NCI-H1436 (cell line): ENCODE measurements at places on chromosomes 6 and 20.
A peak's percentile ranks its signal among the peaks of the same experiment; 100 is the strongest.

DNA sequence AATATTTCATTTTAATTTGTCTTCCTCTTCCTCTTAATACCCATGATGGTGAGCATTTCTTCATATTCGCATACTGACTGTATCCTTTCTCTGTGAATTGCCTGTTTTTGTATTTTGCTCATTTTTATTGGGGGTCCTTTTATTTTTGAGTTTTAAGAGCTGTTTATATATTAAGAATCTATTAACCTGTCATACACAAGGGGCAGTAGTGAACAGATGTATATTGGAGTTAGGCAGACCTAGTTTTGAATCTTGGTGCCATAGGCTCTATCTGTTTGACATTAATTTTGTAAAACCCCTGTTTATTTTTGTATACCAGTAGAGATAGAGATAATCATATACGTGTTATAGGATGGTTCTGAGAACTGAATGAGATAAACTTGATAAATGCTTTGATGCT lies 3.1 kb upstream of the WFDC5 start:
- no peak for DNase-seq

- DNase-seq: no peak
These were observed 66.0 kb upstream of the SYNDIG1 start for GRCh38 chr20:24403406-24403805.

DNA sequence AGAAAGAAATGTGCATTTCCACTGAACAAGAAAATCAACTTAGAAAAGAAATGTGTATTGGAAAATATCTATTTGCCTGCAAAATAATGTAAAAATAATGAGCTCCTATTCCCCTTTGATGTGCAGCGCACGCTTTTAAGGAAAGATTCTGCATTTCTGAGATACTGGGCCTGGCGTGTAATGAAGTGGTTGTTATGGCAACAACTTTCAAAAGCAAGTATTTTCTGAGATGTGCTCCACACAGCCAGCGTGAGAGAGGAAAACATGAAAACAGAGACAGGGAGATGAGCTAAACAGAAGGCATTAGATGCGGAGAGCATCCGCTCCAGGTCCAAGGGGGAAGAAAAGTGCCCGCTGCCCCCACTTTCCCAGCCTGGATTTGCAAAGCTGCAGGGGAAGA lies 39.1 kb upstream of the GTSF1L start:
- no peak for DNase-seq

- DNase-seq: no peak
These were observed 269.4 kb downstream of the RNF144B start for GRCh38 chr6:18656506-18656905.

GRCh38 chr6:25041485-25042035 lies 105.8 kb upstream of the RIPOR2 start:
- no peak for DNase-seq

DNA sequence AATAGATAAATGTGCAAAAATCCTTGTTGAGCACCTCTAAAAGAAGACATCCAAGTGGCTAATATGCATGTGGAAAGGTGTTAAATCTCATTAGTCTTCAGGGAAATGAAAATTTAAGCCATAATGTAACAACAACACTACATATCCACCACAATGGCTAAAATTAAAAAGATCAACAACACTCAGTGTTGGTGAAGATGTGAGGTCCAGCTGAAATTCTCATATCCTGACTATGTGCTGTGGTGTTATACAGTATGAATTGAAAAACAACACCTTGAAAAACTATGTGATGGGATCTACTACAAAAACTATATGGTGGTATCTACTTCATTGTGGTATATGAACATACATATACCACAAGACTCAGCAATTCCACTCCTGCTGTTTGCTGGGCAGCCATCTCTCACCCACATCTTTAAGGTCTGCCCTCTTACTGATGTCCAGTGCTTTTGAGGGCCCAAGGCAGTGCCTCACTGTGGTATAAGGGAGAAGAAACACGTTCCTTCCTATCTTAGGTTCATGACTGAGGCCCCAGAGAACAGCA lies 146.4 kb downstream of the CD83 start:
- no peak for DNase-seq

- no peak for DNase-seq
These were observed 21.0 kb upstream of the PDE7B start for GRCh38 chr6:135830452-135830881.

- no peak for DNase-seq
These were observed 61.5 kb downstream of the EDN1 start for GRCh38 chr6:12351672-12352071.

GRCh38 chr6:163565140-163565539 lies 150.6 kb downstream of the QKI start:
- DNase-seq: no peak

GRCh38 chr6:135953818-135954217 lies 102.3 kb downstream of the PDE7B start:
- DNase-seq: no peak

DNA sequence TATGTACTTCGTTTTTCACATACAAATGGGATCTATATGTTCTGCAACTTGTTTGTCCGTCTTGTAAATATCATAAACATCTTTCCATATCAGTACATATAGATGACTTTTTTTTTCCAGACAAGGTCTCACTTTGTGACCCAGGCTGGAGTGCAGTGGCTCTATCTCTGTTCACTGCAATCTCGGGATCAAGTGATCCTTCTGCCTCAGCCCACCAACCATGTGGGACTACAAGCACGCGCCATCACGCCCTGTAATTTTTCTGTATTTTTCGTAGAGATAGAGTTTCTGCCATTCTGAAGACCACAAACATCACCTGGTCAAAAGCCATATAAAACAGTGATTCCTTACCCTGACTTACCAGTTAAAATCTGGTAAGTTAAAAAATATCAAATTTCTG lies 37.7 kb upstream of the SYNCRIP start:
- DNase-seq: no peak

- DNase-seq: no peak
These were observed 607.4 kb downstream of the HACE1 start for GRCh38 chr6:104252276-104252675.

GRCh38 chr6:130928158-130928912 lies 101.1 kb downstream of the SMLR1 start:
- no peak for DNase-seq

DNA sequence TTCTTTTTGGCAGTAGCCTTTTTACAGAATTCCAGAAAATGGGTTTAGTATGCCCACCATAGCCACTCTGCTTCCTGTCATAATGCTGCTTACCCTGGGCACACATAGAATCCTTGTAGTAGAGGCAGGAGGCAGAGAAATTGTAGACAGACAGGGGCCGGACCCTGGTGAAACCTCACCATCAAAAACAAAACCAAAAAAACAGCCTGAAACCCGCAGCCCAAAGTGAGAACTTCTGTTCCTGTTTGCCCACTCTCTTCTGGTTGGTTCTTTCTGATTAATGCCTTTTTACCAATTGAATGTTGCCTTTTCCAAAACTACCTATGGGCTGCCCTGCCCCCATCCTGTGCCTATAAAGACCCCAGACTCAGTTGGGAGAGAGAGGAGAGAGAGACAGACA lies 188.2 kb downstream of the CDKAL1 start:
- DNase-seq: no peak

DNA sequence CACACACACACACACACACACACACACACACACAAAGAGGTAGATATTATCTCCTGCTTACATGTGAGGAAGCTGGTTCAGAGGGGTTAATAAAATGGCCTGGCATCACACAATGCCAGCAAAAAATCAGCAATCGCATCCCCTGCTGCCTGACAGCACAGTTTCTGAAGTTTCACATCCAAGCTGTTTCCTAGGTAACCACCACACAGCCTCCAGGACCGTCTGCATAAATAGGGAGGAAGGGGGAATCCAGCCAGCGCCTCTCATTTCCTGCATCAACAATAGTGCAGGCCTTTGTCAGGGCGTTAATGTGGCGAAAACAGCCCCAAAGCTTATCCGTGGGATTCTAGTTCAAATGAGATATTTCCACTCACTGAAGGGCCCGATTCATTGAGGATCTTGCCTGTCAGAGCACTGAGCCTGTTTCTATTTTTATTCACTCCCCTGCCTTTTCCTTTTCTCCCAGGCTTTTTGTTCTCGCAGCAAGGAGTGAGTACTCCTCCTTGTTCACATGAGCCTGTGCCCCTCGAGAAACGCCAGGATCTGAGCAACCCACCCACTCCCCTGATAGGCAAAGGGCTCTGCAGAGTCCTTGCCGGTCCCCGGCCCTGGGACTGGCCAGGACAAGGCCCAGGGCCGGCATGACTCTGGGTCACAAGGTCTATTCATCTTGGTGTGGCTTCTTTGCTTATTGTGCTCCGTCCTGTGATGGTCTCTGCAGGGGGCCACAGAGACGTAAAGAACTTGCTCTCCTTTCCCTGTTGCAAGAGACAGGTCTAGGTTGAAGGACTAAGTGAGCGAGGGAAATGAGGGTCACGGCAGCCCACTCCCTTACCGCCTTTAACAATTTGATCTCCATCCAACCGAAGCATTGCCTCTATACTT lies 32.7 kb downstream of the TUBB2B start:
- peak; percentile 8 for DNase-seq

GRCh38 chr6:1436334-1437306 lies 47.2 kb downstream of the FOXF2 start:
- DNase-seq: peak; percentile 33

DNA sequence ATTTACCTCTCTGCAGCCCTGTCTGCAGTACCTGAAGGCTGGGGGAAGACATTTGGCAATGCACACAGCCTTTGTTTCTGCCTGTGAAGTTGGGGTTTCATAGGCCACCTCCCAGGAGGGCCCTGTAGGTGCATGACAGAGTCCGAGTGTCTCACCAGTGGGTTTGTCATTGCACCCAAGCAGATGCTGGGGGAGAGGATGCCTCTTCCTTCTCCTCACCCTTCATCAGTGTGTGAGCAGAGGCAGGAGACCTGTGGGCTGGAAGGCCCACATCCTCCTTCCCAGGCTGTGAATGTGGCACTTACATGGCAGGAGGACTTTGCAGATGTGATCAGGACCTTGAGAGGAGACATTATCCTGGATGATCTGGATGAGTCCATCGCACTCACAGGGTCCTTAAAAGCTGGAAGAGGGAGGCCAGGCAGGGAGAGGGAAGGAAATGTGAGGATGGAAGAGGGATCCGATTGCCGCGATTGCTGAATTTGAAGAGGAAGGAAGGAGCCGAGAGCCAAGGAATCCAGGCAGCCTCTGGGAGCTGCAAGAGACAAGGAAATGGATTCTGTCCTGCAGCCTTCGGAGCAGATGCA lies 30.4 kb downstream of the SYNJ2 start:
- no peak for DNase-seq

DNA sequence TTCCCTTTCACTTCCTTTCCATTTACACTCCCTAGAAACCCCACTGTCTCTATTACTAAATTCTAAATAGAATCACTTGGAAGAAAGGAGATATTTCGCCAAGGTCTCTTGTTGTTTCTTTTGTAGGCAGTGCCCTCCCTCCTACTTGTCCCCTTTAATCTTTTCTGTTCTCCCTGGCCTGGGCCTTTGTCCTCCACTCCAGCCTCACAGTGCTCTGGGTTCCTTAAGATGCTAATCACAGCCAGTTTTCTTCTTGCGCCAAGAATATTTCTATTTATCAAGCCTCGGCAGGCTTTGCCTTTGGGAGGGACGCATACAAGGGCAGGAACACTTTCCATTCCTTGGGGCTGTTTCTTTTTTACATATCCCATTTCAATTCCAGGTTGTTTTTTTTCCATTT lies 520.6 kb upstream of the CHD6 start:
- DNase-seq: no peak

GRCh38 chr6:45421709-45422502 lies 44.2 kb upstream of the SUPT3H start:
- peak; percentile 34 for DNase-seq

GRCh38 chr20:51799401-51799860 lies 2.9 kb downstream of the SALL4 start:
- no peak for DNase-seq

GRCh38 chr6:46044881-46045617 lies 29.4 kb upstream of the CLIC5 start:
- DNase-seq: no peak

GRCh38 chr6:38975621-38976049 lies 72.9 kb upstream of the GLP1R start:
- DNase-seq: no peak

DNA sequence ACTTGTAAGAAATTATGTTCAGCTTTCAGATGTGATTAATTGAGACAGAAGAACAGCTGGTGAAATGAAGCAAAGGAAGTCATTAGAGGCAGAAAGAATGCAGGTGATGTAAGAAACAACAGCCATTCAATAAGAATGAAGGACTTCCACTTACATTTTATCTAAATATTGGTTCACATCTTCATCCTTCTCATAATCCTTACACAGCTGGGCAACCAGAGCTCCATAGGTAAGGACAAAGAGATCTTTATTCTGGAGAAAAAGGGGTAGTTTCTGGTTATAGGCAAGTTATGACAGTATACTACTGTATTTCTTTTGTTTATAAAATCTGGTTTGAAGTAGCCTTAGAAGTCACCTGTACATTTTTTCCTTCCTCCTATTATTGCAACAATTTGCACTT lies 2.3 kb downstream of the TRAPPC3L start:
- DNase-seq: no peak

GRCh38 chr6:36023996-36024795 lies at the start of gene SLC26A8:
Gene SLC26A8 (minus strand): TSS chr6:36024641. CDS start chr6:36019707, 4,934 bp downstream.
- DNase-seq: no peak

GRCh38 chr6:83978324-83978734 lies 55.2 kb upstream of the MRAP2 start:
- DNase-seq: no peak

DNA sequence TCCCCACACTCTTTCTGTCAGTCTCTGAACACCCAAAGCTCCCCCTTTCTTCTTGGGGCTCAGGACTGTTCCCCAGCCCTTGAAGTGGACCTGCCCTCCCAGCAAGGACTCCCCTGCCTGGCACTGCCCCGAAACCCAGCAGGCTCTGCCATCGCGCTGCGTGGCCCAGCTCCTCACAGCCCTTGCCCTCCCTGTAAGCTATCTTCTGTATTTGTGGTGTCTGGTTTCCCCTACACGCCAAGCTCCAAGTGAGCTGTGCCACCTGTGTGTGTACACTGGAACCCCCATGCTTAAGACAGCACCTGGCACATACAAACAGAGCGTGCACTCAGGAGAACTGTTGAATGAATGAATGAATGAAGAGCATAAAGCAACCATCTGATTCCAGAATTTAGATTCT lies 57.7 kb downstream of the TMEM242 start:
- peak; percentile 41 for DNase-seq

DNA sequence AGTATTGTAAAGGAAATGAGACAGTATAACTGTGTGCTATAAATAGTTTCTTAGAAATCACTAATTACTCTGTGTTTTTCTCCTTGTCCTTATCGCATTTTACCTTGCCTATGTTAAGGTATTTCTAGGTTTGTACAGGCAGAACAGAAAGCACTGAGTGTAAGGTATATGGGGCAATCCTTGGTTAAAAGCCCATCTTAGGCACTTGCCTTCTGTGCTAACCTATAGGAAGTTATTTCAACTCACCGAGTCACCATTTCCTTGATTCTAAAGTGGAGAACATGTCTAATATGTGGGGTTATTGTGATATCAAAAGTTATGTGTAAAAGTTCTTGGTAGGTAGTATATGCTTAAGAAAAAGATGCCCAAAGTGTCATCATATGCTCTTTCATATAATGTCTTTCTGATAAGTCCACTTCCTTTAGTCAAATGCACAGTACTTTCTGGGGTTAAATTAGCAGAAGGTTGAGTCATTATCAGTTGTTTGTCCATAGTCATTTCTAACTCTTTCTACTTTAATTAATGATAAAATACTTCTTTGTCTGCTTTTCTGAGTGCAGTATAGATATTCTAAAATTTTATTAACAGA lies 276.4 kb downstream of the UTRN start:
- no peak for DNase-seq

GRCh38 chr6:53447865-53448264 lies 97.0 kb downstream of the GCLC start:
- DNase-seq: no peak

- no peak for DNase-seq
These were observed 11.4 kb downstream of the TRIM38 start for GRCh38 chr6:25973923-25974555.

GRCh38 chr6:4910037-4910760 lies 93.6 kb downstream of the RPP40 start:
- DNase-seq: no peak
